Cerebellum (tissue), 4 donors: ENCODE measurements at places on chromosomes 2 and 18.

GRCh38 chr18:50312296-50313030, 25.0 kb upstream of the CXXC1 start:
- DNase-seq: no peak

GRCh38 chr2:119696494-119697030, 17.6 kb downstream of the TMEM177 start:
- DNase-seq: no peak

DNA sequence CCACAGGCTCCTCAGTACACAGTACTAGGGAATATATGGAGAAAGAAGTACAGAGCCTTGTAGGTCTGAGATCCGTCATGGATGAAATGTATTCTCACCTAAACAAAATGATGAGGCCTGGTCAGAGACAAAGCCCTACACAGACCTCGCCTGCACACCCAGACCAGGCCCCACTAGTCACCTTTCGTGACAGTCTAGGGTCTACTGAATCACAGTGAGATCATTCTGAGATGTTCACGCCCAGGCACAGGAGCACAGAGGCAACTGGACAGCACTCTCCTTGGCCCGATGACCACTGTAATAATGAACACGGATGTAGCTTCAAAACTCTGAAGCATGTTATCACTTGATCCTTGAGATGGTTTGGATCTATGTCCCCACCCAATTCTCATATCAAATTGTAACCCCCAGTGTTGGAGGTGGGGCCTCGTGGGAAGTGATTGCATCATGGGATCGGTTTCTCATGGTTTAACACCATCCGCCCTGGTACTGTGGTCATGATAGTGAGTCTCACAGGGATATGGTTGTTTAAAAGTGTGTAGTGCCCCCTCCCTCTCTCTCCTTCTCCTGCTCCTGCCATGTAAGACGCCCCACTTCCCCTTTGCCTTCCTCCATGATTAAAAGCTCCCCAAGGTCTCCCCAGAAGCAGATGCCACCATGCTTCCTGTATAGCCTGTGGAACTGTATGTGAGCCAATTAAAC, 15.1 kb downstream of the DOCK10 start:
- DNase-seq: no peak

- DNase-seq: no peak
Measured at GRCh38 chr18:6563896-6564295, 149.2 kb upstream of the L3MBTL4 start.
